MM.1S (cell line): ENCODE measurements at places on chromosomes 1 and 21.

DNA sequence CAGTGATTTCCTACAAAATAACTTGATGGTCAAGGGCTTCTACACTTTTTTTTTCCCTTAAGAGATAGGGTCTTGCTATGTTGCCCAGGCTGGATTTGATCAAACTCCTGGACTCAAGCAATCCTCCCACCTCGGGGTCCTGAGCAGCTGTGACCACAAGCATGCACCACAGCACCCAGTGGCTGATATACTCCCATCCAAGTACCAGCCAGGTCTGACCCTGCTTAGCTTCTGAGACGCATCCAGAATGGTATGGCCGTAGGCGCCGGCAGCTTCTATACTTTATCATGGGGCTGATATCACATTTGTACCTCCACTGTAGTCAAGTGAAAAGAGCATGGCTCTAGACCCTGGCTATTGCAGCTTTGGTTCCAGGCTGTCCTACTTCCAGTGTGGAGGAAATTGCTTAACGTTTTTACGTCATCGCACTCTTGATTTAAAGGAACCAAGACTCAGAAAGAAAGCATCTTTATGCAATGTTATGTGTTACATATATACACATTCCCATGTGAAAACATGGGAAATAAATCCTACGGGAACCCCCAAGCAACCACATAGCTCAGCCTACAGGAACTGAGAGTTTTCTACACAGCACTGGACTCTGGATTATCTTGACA lies 39.5 kb downstream of the PDPN start:
- DNase-seq, result no peak

GRCh38 chr1:41536361-41536802 lies 51.9 kb upstream of the EDN2 start:
- no peak for DNase-seq

DNA sequence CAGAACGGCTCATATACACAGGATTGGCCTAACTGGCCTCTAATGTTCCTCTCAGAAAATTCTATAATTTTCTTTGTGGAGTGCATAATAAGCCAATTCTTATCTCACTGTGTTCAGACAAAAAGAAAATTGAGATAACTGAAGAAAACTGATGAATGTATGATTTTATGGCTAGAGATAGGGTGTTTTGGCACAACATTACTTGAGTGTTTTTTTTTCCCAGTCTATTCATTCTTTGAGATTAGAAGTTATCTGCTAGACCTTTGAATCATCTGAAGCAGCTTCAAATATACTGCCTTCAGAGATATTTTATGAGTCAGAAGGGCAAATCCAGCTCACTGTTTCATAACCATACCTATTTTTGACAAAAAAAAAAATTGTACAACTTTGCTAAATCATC lies 85.6 kb downstream of the VAV3 start:
- DNase-seq, result no peak

GRCh38 chr21:35645991-35646390 lies 414.3 kb downstream of the SETD4 start:
- no peak for DNase-seq

DNA sequence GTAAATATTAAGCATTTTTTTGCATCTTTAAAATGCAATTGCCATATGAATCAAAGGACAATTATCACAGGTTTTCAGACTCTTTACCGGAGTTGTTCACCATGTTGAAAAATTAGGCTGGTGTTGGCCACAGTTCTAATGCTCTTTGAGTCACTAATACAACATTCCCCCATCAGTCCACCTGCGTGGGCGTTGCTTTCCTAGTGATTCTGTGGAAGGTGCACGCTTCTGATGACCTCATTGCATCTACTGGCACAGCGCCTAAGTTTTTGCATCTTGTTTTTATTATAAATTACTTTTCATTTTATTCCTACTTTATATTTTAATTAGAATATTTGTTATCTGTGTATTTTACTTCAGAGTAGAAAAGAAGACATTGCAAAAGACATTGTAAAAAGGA lies 4.7 kb upstream of the F5 start:
- no peak for DNase-seq

DNA sequence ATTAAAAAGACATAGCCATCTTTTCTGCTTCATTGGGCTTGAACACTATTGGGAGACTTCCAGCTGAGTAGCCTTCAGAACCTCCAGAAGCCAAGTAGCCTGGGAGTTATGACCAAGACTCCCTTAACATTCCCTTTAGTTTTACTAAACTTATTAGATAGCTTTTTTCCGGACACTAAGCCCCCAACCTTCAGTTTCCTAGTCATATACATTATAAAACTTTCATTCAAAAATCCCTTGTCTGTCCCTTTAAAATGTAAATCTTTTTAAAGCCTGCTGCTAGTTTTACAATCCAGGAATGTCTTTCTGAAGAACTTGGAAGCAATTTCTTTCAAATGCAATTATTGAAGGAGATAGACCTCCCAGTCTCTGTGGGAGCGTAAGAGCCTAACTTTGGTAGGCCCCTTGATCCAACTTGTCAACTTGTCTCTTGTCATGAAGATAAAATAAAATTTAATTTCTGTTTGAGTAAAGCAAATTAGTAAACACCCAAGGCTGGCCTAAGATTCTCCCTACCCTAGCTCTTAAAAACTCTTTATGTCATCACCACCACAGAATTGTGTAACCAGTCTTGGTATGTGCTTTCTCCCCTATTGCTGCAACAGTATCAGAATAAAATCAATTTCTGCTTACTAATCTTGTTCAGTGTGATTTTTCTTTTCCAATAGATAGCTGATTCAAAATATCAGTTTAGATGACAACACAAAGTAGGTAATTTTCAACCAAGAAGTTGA lies 796.2 kb downstream of the PLA2G4A start:
- no peak for DNase-seq

- no peak for DNase-seq
These were observed 92.1 kb downstream of the LRRC8C start for GRCh38 chr1:89725011-89725370.

GRCh38 chr1:210293171-210293607 lies 35.5 kb upstream of the HHAT start:
- DNase-seq, result no peak

GRCh38 chr1:81827942-81828341 lies 27.2 kb downstream of the ADGRL2 start:
- no peak for DNase-seq

DNA sequence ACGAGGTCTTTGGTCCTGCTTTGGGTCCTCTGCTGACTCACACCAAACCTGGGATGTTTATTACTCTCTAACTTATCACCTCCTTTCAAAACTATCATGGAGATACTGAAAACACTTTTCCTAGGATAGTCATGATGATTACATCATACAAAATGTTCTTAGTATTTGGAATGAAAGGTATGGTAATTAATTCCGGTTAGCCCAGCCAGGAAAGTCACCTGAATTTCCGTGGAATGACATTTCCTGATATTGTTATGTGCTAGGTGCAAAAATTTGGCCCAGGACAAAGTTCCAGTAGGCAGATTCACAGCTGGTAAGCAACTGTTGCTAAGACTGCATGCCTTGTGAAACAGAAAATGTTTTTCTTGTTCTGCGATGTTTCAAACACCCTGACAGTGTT lies 203.4 kb downstream of the ZNF648 start:
- no peak for DNase-seq

DNA sequence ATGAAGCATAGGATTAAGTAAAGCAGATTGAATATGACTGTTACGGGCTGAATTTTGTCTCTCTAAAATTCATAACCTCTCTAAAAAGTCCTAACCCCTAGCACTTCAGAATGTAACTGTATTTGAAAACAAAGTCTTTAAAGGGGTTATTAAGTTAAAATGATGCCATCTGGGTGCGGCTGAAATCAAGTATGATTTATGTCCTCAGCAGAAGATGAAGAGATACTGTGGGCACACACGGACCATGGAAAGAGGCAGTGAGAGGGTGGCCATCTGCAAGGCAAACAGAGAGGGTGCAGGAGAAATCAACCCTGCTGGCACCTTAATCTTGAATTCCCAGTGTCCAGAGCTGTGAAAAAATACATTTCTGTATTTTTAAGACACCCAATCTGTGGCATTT lies 3.8 kb upstream of the USP25 start:
- DNase-seq, result no peak

DNA sequence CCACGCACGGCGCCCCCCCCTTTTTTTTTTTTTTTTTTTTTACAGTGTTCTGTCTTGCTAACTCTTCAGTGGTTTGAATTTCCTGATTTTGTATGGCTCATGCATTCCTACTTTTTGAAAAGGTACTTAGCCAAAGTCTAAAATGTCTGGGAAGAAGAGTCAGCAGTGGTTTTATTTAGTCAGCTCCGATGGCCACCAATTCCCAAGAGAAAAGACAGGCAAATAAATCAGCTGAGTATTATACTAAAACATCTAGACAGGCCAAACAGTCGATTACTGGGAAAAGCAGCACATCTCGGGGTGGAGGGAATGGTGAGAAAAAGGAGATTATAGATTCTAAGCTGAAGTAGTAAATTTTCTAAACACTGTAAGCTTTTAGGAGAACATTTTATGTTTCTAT lies 192.5 kb upstream of the ZRANB2 start:
- no peak for DNase-seq

DNA sequence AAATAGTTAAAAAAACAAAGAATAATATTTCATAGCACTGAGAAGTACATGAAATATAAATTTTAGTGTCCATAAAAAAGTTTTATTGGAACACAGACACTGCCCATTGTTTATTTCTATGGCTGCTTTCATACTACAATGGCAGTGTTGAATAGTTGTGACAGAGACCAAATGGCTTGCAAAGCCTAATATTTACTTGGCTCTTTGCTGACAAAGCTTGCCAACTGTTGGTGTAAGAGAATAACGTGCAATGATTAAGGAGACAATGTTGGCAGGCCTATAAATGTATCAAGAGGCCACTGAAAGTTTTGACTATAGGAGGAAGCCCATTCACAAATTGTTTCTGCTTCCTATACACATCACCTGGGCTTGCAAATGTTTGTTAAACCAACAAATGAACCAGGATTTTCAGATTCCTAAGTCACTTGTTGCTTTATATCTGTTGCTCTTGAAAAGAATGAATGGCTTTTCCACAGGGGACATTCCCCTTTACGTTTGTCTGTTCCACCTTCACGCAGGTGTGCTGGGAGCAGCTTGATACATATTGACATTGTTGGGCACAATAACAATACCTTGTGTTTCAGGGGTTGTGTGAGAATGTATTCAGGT lies 5.5 kb upstream of the ST6GALNAC3 start:
- DNase-seq, result no peak

- DNase-seq, result no peak
These were observed 792.8 kb upstream of the B3GALT2 start for GRCh38 chr1:193979219-193979618.

DNA sequence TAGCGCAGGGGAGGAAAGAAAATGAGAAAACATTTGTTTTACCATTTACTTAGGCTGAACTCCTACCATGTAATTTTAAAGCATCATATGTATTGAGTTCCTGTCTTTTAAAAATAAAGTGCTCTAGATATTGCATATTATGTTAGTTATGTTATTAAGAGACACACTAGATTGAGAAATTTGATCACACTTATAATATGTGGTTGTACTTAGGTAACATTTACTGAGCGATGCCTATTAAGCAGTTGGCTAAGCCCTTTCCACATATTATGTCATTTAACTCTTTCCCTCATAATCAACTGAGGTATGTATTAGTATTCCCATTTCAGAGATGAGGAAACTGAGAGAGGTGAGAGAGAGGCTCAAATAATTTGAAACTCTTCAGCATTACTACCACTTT lies 4.5 kb upstream of the LRRC8D start:
- no peak for DNase-seq

GRCh38 chr21:35333831-35334618 lies 284.9 kb upstream of the RUNX1 start:
- no peak for DNase-seq

GRCh38 chr1:93411000-93411399 lies 36.9 kb upstream of the FNBP1L start:
- DNase-seq, result no peak

GRCh38 chr1:64745986-64746940 lies 1.4 kb downstream of the RAVER2 start:
- DNase-seq, result peak; percentile 13

GRCh38 chr1:31981456-31981839 lies 32.2 kb upstream of the KHDRBS1 start:
- no peak for DNase-seq

DNA sequence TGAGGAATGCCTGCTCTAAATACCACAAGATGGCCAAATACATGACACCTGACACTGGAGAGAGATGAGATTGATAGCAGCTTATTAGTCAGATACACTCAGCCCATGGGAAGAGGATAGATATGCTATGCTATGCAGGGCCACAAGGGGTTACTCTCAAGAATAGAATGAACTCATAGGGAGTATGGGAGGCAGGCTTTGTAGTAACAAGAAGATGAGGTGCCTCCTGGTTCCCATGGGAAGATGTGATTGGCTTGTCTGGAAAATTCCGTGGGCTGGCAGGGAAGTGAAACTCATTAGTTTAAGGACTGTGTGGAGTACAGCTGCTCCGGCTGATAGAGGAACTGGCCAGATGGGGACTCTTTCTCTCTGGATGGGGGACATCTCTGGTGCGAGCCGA lies 16.5 kb downstream of the CCDC30 start:
- DNase-seq, result no peak
